K562 (cell line): ENCODE measurements at places on chromosomes 6 and 20. TPM values are rescaled to one million over a fixed set of nuclear protein-coding genes. Genes with fewer than 3 reads are reported as not detected.

- no peak for DNase-seq
Observed at GRCh38 chr20:61763740-61764400, 301.8 kb downstream of the TAF4 start.

- peak; percentile 66 for DNase-seq
Observed at GRCh38 chr20:44448753-44449546, 26.7 kb upstream of the TTPAL start.

- no peak for DNase-seq
Observed at GRCh38 chr6:13285705-13286104, 42.6 kb downstream of the TBC1D7 start.

DNA sequence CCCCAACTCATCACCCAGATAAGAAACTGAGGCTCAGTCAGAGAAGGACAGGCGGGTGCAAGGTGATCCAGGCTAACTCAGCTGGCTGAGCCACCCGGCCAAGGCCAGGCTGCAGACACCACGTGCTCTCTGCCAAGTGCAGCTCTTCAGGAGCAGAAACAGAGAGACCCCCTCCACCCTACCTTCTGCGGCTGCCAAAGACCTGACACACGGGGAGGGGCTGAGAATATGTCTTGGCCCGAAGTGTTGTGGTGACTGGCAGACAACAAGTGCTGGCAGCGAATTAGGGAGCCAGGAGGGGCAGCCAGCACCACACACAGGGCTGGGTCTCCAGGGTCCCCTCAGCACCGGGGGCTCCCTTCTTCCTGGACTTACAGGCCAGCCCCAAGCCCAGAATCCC, 22.5 kb downstream of the PREX1 start:
- DNase-seq, result no peak

DNA sequence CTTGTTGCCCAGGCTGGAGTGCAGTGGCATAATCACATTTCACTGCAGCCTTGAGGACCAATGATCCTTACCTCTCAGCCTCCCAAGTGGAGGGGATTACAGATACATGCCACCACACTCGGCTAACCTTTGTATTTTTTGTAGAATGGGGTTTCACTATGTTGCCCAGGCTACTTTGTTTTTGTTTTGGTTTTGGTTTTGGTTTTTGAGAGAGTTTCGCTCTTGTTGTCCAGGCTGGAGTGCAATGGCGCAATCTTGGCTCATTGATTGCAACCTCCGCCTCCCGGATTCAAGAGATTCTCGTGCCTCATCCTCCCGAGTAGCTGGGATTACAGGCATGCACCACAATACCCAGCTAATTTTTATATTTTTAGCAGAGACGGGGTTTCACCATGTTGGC, 105.5 kb downstream of the BMP7 start:
- DNase-seq, result no peak

- peak; percentile 13 for DNase-seq
Observed at GRCh38 chr6:123306334-123306733, 310.3 kb downstream of the CLVS2 start.

The RSPH9 gene
- not detected in 2 replicates for polyA plus RNA-seq

The NT5E gene
- polyA plus RNA-seq, result not detected in 2 replicates

The GJA10 gene
- not detected in 2 replicates for polyA plus RNA-seq
